Cortex of kidney (tissue), 1 donor: ENCODE measurements at places on chromosomes 16 and 17.

DNA sequence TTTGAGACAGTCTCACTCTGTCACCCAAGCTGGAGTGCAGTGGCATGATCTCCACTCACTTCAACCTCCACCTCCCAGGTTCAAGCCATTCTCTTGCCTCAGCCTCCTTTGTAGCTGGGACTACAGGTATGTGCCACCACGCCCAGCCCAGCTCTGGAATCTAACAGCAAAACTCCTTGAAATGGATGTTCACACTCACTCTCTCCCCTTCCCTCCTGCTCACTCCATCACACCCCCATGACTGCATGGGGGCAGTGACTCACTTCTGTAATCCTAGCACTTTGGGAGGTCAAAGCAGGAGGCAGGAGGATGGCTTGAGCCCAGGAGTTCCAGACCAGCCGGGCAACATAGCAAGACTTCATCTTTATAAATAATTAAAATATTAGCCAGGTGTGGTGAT, 11.1 kb upstream of the TFAP4 start:
- DNase-seq = no peak

GRCh38 chr17:44223541-44224071, 4.1 kb upstream of the UBTF start:
- no peak for DNase-seq

DNA sequence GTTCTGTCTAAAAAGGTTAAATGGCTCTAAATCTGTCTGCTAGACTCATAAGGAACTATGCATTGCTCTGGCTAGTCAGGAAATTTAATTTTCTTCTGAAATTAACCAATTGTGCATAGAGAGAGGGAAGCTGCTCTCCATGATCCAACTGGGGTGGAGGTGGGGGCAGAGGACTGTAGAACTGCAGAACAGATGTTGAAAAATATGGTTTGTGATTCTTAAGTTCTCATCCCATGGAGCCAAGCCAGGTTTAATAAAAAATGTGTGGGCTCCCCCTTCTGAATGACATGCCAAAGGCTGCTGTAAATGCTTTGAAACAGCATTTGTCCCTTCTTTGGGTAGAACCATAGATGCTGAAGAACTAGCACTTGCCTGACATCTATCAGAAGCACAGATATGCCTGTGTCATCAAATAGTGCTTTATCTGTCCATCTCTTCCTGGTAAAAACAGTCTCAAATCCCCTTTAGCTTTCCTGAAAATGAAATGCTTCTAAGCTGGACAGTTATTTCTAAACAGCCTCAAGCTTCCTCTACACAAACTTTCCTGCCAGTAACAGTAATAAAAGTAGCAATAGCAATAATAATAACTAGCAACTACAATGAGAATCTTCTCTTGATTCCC, 221.4 kb downstream of the CDH8 start:
- DNase-seq = no peak

DNA sequence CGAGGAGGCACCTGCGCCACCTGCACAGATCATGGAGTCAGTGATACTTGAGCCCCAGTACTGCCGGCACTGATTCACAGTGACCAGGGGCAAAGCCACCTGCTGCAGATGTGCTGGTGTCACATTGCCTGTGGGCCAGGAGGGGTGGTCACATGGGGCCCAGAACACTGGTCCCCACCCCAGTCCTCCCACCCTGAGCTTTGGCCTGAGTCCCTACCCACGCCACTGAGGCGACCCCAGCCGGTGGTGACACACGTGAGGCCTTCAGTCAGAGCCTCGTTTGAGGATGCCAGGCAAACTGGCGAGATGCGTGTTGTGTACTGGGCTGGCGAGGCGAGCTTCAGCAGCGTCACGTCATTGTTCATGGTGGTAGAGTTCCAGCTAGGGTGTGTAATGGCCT, 1.5 kb downstream of the CTRL start:
- DNase-seq = no peak

DNA sequence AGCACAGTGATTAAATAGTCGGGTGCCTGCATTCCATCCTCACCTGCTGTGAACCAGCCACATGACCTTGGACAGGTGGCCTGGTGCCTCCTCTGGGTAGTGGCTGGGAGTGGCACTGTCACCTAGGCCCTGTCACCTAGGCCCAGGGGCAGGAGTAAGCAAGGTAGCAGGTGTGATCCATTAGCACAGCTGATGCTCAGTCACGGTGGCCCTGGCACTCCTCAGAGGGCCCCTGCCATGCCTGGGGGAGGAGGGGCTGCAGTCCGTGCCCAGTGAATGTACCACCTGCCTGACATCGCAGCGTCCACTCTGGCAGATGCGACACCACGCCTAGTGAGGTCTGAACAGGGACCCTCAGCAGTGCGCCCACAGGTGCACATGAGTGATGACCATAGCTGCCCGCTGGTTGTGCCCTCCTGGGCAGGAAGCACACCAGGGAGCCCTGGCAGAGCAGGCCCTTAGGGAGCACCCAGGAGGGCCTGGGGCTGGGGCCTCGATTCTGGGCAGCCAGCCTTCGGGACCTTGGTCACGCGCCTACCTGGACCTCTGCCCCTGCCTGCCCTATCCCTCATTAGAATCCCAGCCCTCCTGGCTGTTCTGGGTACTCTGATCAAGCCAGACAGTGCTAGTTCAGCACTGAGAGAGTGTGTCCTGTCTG, 33.1 kb upstream of the CRISPLD2 start:
- DNase-seq = no peak

DNA sequence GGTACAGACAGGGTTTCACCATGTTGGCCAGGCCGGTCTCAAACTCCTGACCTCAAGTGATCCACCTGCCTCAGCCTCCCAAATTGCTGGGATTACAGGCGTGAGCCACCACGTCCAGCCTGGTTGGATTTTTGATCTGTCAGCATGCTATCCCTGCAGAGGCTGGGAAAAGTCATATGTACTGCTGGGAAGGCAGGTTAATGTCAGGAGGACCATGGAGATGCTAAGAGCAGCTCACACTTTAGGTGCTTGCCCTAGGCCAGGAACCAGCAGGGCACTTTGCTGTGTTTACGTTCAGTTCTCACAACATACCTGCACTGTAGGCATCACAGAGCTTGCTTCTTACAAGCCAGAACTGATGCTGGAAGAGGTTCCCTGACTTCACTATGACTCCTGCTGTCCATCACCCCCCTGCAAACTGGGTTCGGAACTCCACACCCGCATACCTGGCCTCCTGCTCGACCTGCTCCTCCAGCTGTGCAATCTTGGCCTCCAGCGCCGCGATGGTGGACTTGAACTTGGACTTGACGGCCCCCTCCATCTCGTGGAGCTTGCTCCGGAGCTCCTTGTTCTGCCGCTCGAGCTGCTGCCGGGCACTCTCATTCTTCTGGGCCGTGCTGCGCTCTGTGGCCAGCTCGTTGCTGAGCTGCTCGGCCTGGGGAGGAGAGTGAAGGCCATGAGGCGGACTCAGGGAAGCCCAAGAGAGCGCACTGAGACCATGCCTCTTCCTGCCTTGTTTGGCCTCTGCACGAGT, 66.8 kb downstream of the NDE1 start:
- DNase-seq = no peak

- no peak for DNase-seq
Measured at GRCh38 chr16:89323120-89323960, 105.8 kb downstream of the ZNF778 start.
